ENCODE measurements at places on chromosomes 5 and 9.

DNA sequence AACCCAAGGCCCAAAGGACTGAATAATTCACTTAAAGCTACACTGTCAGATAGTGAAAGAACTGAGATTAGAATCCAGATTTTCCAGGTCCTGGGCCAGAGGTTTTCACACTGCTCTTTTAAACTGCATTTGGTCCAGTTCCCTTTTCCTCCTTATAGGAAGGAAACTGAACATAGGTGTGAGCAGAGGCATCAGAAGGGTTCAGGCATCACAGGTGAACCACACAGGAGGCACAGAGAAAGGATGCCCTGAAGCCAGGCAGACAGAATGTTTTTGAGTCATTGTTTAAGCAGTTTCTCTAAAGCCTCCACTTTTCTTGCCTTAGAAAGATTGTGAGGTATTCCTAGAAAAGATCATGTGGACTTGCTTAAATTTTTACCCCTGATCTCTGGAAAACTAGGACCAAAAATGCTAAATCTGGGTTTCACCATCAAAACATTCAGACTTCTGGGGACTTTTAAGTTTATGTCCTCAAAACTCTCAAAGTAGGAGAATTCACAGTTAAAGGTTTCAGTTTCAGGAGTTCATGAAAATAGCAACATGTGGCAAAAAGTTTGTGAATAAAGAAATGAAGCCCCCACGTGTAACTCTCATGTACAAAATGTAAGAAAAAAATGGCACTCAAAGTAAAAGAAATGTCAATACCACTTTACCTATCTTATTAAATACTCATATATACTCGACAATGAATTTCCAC is 386.1 kb downstream of the NTRK2 start:
- no peak for DNase-seq

DNA sequence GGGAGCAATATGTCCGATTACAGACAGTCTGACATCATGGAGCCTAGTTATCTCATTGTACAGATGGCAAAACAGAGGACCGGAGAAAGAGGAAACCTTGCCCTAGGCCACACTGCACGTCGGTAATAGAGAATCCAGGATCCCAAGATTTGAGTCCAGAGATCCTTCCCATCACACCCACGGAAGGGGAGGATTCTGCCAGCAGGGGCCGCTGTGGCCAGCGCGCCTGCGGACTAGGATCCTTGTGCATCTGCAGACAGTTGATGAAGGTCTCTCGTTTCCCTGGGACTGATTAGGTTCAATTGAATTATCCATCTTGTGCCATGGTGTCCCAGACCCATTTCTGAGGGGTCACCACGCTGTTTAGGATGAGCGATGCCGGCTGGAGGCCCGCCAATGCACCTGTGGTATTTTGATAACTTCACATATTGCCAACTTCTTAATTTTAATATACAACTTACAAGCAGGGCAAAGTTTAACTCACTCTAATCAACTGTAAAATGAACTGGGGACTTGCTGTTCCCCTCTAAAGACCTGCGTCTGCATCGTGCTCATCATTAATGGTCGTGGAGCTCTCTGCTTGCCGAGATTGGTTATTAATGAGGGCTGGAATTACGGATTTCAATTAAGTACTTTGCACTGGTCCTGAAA is 592.7 kb upstream of the BRINP1 start:
- DNase-seq = no peak

GRCh38 chr9:135971111-135971766 is 10.1 kb upstream of the UBAC1 start:
- no peak for DNase-seq

DNA sequence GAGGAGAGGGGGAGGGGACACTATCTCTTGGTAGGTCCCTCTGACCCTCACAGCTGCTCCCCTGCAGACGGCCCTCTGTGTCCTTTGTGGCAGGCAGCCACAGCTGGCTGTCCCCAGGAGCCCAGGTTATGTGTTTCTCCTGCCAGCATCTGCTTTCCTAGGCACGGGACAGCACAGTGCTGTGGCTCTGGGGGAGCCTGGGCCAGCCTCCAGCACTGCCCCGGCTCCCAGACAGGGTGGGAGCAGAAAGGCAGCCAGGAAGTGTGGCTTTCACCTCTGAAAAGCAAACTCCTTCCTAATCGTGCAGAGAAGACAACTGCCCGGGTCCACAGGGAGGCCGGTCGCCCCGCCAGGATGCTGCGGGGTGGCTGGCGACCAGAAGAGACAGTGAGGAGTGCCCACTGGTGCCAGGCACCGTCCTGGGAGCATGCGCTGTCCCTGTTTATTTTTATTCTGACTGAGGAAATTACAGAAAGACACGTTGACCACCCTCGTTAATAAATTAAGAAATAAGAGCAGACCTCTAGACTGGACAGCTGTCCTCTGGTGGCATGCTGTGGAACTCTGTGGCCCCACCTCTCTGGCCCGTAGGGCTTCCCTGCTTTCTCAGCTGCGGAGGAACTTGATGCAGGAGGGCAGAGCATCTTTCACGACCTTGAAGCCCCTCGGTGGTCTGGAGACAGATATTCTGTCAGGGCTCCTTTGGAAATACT is 240.3 kb downstream of the FANCC start:
- no peak for DNase-seq

- no peak for DNase-seq
Measured at GRCh38 chr5:36179950-36180349, 28.0 kb downstream of the SKP2 start.

GRCh38 chr5:68479524-68479923 is 264.0 kb downstream of the PIK3R1 start:
- DNase-seq = no peak

GRCh38 chr5:15539951-15540350 is 40.0 kb downstream of the FBXL7 start:
- DNase-seq = no peak

DNA sequence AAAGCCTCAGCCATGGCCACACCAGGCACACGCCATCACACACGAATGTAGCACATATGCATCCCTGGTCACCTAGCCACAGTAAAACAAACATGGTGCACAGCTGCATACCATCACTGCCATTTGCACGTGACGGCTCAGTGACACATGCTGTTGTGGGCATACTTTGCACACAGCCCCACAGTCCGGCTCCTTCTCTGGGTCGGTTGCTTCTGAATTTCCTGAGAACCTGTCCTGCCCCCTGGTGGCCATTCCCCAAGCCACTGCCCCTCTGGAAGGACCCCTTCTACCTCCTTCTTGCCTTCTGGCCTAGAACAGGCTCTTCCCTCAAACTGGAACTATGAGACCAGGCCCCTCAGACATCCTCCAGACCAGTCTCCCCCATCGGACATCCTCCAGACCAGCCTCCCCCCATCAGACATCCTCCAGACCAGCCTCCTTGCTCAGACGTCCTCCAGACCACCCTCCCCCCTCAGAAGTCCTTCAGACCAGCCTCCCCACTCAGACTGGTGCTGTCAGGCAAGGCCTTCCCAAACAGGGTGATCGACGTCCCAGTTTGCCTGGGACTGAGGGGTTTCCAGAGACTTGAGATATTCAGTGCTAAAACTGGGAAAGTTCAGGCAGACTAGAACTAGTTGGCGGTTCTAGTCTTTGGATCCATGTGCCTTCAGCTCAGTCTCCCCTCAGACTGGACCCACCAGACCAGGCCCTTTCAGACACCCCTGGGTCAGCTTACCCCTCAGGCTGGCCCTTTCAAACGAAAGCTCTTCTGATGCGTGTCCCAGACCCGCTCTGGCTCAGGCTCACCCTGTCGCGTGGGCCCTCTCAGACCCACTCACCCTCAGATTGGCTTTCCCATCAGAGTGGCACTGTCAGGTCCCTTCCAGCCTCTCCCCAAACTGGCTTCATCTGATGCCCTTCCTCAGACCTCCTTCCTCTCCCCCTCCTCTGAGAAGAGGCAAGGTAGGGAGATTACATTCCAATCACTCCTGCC is 24.3 kb upstream of the ENHO start:
- DNase-seq = no peak

GRCh38 chr9:111922324-111923013 is 25.9 kb downstream of the UGCG start:
- no peak for DNase-seq

- DNase-seq = no peak
Measured at GRCh38 chr9:85895685-85896084, 45.3 kb upstream of the NAA35 start.

GRCh38 chr5:125483609-125484008 is 737.2 kb upstream of the ZNF608 start:
- no peak for DNase-seq

DNA sequence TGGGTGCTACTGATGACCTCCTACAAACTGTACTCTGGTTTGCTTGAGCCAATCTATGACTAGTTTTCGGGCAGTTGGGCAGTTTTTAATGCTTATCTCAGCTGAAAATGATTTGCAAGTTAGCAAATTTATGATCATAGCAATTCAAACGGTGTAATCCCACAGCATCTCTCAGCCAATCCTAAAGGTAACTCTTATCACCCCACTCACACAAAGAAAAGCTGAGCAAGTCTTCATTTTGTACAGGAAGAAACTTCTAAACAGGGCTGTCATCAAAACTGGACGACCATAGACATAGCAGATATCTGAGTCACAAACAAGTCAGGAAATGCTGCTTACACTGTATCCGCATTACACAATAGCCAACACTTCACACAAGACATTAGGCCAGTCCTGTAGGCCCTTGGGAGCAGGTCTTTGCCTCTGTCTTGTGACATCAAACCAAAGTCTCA is 2.6 kb upstream of the ENC1 start:
- peak; percentile 44 for DNase-seq

DNA sequence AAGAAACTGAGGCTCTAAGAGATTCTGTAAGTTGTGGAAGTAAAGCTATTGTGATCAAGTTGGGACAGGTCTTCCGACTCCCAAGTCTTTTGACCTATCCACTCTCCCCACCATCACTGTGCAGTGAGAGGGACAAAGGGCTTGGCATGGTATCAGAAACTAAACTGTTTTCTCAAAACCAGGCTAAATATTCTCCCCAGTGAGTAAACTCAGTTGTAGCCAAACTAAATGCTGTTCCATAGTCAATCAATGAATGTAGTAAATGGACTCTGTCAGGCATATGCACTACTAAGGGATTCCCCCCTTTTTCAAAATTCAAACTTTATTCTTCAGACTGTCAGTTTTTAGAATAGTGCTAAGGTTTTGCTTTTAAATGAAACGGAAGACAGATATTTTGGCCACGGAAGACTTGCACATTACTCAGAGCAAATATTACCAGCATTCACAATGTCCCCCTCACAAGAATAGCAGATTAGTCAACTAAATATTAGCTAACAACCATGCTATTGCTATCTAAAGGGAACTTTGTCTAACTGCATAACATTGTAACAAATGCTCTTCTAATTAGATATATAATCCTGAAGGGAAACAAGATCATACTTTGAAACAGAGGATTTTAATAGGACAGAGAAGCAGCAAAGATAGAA is 7.1 kb downstream of the PRKAA1 start:
- DNase-seq = no peak

DNA sequence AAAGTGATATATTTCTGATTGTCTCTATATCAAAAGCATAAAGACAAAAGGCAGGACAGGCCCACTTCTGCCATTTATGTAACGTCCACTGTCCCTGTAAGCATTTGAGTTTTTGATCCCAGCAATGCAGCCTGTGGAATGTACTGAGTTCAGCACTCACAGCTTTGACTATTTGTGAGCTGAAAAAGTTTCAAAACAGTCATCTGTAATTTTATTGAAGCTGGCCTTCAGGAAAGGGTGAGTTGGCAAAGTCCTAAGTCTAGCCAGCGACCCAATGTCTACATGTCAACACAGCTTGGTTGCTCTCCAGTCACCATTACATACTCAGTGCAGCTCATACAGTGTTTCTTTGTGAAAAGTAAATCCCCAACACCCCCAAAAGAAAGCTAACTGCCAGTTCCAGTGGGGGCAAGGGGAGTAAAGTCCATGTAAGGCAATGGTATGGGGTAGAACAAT is 9.7 kb downstream of the LIFR start:
- no peak for DNase-seq

DNA sequence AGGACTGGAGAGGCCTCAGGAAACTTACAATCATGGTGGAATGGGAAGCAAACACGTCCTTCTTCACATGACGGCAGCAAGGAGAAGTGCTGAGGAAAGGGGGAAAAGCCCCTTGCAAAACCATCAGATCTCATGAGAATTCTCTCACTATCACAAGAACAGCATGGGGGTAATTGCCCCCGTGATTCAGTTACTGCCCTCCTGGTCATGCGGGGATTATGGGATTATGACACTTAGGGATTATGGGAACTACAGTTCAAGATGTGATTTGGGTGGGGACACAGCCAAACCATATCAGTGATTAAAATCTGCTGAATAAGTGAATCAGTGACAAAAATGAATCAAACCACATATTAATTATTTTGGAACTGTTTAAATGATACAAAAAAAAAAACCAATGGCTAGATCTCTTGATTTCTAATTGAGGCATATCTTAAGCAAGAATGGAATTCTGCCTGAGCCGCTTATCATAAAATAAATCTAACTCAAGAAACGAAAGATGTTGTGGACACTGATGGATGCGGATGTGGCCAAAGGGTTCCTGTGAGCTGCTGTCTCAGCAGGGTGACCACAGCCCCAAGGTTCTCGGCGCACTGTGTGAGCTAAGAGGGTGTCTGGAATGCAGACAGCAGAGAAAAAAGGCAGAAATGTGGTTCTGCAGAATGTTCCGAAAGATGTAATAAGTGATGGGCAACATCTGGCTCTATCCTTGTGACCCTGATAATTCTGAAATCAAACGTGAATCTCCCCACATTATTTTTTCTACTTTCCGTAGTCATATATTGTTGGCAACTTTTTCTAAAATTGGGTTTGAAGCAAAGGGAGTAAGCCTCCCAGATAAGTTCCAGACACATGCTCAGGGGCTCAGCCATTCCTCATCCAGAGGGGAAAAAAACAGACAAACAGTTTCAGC is 107.2 kb upstream of the ICE1 start:
- no peak for DNase-seq

GRCh38 chr5:163496286-163496685 is 9.1 kb upstream of the MAT2B start:
- DNase-seq = no peak
